ENCODE measurements at places on chromosomes 1 and 21.

DNA sequence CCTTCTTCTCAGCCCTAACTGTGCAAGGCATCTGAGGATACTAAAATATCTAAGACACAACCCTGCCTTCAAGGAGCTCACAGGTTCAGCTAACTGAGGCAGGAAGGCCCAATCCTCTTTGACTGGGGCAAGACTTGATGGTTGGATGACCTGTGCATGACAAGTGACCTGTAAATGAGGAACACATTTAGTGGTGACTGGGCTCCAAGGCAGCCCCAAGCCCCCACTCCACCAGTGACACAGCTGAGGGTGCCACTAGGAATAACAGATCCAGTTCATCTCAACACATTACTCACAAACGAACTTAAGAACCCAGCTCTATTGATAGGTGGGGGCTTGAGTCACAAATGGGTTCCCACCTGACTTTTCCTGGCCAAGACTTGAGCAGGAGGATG is 244.7 kb upstream of the IRF2BP2 start:
- no peak for DNase-seq

DNA sequence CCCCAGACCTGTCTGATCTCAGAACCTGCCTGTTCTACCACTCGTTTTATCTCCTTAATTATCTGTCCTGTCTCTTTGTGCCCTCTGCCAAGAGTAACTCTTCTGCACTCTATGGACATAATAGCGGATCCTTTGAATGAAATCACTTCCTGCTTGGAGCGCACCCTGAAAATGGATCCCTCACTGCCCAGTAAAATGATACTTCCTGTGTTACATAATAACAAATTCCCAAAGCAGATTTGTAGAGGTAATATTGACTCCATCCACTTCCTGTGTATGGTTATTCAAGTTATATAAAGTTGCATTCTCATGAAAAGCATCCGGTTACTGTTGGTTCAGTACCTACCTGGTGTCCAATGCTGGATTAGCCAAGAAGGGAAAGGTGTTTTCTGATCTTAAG is 246.0 kb downstream of the TRABD2B start:
- DNase-seq, result no peak

DNA sequence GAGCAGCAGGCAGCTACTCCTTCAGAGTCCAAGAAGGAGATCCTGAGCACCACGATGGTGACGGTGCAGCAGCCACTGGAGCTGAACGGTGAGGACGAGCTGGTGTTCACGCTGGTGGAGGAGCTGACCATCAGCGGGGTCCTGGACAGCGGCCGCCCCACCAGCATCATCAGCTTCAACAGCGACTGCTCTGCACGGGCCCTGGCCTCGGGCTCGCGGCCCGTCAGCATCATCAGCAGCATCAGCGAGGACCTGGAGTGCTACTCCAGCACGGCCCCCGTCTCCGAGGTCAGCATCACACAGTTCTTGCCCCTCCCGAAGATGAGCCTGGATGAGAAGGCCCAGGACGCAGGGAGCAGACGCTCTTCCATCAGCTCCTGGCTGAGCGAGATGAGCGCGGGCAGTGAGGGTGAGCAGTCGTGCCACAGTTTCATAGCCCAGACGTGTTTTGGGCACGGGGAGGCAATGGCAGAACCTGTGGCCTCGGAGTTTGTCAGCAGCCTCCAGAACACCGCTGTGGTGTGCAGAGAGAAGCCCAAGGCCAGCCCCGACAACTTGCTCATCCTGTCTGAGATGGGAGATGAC is 531.8 kb downstream of the KIF26B start:
- DNase-seq, result no peak

DNA sequence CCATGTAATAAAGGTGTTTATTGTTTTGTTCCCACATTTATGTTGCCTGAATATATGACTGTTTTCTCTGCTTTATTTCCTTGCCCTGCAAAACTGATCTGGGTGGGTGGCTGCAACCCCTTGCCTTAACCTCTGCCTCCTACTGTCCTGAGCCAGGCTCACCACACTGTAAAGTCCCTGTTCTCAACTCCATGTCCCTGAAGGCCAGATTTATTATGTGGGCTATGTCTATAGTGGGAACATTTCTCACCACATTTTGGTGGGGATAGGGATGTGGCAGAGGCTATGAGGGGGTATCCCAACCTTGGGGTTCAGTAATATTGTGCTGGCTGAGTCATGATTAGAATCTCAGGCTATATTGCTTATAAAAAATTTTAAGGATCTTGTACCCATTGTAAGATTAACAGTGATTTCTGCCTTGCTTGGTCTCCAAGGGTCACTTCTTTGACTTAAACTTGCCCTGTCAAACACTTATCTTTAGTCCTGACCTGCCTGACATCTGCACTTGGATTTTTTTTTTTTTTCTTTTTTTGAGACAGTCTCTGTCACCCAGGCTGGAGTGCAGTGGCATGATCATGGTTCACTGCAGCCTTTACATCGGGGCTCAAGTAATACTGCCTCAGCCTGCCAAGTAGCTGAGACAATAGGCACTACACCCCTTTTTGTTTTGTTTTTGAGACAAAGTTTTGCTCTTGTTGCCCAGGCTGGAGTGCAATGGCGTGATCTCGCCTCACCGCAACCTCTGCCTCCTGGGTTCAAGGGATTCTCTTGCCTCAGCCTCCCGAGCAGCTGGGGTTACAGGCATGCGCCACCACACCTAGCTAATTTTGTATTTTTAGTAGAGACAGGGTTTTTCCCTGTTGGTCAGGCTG is 3.6 kb downstream of the RPS8 start:
- no peak for DNase-seq

DNA sequence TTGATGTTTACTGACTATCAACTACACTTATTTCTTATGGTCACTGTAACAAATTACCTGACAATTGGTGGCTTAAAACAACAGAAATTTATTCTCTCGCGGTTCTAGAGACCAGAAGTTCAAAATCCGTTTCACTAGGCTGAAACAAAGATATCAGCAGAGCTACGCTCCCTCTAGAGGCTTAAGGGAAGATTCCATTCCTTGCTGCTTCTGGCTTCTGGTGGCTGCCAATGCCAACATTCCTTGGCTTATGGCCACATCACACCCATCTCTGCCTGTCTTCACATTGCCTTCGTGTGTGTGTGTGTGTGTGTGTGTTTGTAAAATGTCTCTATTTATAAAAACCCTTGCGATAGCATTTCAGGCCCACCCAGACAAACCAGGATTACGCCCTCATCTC is 66.4 kb downstream of the LMX1A start:
- no peak for DNase-seq

GRCh38 chr1:112501810-112502641 is 6.7 kb upstream of the WNT2B start:
- DNase-seq, result peak; percentile 61

- no peak for DNase-seq
Measured at GRCh38 chr1:5970610-5971273, 21.5 kb downstream of the NPHP4 start.

- peak; percentile 98 for DNase-seq
Measured at GRCh38 chr1:43549921-43550597, 19.4 kb downstream of the PTPRF start.

DNA sequence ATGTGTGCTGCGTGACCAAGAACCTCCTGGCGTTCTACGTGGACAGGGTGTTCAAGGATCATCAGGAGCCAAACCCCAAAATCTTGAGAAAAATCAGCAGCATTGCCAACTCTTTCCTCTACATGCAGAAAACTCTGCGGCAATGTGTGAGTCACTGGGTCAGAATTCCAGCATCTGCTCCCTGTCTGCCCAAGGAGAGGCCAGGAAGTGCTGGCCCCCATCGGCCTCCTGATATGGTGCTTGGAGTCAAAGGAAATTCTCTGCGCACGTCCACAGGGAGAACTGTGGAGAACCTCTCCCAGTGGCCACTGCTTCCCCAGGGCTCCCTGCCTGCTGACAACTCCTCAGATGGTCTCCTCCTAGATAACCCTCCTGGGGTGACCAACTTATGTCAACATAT is 25.6 kb upstream of the IL20 start:
- peak; percentile 39 for DNase-seq

- no peak for DNase-seq
Measured at GRCh38 chr1:103353391-103353790, 172.1 kb upstream of the RNPC3 start.

GRCh38 chr1:26162220-26162709 is 3.4 kb downstream of the FAM110D start:
- DNase-seq, result peak; percentile 47

DNA sequence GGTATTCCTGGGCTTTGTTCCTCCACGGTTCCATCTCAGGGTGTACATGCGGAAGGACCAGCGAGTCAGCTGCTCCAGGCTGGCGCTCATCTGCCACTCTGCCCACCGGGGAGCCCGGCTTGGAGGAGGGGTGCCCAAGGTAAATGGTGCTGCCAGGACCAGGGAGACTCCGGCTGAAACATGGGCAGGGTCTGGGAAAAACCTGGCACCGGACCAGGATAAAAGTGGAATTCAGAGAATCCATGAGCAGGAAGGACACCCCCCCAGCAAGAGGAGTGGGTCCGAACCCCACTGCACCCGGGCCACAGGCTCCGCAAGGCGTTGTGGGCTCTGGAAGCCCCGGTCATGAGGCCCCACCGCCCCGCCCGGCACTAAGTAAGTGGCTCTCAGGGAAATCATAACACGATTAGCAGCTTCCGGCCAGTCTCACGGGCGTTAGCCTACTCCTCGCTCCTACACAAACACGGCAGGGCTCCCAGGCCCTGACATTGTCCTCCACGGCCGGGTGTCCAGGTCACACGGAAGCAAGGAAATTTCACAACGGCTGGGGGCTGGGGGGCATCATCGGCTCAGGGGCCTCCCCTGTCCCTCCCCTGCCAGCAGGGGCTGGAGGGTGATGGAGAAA is 21.1 kb downstream of the MEGF6 start:
- no peak for DNase-seq

GRCh38 chr1:231091415-231091814 is 51.4 kb upstream of the FAM89A start:
- no peak for DNase-seq

DNA sequence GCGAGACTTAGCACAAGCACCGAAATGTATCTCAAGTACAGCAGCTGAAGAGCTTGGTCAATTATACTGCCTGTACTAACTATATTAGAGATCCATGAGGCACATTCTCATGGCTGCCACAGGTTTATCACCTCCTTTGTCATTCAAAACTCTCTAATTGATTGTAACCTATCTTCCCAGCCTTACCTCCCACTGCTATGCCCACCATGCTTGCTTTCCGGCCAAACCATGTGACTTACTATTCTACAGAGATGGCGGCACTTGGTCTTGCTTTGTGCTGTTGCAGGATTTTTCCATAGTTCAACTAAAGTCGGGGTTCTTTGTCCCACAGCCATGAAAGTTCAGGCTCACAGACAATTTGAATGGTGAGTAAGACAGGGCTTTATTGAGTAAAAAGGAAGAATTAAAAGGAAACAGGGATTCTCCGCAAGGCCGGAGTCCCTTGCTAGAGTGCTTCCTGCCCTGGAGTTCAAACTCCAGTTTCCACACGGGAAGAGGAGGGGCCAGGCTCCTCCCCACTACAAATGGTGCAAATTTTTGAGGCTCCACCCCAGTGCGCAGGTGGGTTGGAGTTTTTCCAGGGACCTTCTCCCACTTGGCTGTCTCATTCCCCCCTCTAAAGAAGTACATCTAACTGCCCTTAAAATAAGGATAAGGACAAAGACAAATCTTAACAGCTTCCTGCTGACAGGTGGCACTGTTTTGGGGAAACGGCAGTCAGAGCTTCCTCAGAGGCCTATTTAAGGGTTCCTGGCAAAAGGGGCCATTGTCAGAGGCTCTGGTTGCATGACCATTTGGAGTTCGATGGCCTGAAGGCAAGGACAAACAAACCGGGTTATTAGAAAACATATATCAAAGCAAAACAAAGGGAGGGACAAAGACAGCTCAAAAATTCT is 28.7 kb downstream of the FMO2 start:
- peak; percentile 40 for DNase-seq

GRCh38 chr1:154962156-154962749 is 671 bp upstream of the PYGO2 start:
- DNase-seq, result peak; percentile 65

DNA sequence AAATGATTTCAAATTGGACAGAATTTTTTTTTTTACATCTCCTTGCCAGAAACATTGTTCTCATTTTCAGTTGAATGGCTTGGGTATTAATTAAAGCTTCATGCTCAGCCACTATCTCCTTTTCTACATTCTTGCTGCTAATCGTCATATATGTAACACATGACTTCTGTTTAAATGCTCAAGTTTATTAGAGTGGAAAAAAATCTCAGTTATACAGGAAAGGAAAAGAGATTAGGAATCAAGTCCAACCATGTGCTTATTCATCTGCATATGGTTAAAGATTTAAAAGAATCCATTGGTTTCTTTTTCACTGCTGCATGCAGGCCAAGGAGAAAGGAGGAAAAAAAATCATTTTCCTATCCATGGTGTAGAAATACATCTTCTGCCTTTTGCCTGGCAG is 47.3 kb upstream of the CNN3 start:
- no peak for DNase-seq

DNA sequence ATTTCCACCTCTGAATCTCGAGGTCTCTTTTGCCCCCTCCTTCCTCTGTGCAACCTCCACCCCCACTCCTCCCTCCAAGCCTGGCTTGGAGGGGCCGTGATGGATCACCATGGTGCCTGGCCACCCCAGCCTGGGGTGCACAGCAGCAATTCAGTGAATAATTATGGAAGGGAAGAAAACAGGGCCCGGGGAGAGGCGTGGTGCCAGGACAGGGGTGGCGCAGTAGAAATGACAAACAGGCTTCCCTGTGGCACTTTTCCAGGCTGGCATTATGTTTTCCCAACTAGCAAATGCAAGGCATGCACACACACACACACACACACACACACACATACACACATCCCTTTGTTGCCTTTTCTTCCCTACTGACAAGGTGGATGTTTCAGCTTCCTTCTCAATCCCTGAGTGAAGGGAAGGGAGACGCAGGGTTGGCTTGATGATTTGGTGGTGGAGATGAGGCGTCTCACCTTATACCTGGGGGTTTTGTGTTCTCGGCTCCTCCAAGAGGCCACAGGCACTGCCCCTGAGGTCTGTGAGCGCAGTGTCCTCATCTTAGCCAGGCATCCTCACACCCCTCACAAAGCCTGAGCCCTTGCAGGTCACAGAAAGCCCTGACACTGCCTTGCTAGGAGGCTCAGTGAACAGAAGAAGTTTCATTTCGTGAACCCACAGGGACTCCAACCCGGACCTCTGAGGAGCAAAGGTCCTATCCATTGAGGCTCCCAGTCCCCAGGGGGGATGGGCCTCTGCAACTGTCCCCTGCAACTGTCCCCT is 215.8 kb downstream of the MATN1 start:
- no peak for DNase-seq

- peak; percentile 36 for DNase-seq
Measured at GRCh38 chr1:43835082-43836021, 98.2 kb upstream of the ARTN start.

- DNase-seq, result no peak
Measured at GRCh38 chr1:58997637-58998036, 213.8 kb upstream of the JUN start.

GRCh38 chr1:212608959-212609700 is 569 bp downstream of the ATF3 start:
- peak; percentile 81 for DNase-seq
